HFFc6 (cell line): ENCODE measurements at places on chromosomes 5 and 9.

DNA sequence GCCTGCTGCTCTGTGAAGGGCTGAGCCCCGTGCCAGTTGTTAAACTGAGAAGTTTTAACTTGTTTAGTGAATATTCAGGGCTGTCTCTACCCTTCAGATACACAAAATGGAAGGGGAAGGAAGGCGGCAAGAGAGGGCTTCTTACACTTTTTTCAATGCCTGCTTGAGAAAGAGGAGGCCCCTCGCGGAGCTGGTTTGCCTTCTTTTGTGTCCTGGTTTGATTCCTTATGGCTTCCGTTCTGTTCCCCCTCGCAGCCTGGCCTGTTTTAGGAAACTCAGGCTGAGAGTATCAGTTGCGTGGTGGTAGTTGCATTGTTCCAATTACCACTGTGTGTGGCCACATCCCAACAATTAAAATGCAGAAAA, 1.0 kb downstream of the FAM53C start:
- DNase-seq = no peak

- DNase-seq = no peak
These were observed 127.2 kb downstream of the DOCK8 start for GRCh38 chr9:341634-342421.

DNA sequence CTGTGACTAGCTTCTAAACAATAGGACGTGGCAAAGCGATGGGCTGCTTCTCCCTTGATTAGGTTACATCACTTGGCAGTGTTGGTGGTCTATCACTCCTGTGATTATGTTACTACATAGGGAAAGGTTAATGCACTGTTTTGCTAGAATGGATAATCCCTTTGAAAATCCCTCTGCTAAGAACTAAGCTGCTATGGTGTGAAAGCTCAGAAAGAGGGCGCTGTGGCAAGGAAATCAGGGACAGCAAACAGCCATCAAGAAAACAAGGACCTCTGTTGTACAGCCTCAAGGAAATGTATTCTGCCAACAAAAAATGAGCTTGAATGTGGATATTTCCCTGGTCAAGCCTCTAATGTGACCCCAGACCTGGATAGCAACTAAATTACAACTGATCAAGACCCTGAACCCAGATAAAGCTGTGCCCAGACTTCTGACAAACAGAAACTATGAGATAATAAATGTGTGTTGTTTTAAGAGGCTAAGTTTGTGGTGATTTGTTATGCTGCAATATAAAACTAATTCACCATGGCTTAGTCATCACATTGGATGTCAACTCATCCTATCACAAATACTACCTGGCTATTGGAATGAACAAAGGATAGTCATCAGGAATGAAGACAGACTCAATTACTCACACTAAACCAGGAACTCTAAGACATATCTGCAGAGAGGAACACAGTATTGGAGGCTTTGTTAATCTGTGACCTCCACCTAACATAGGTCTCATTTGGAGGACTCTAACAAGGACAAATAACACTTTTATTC, 1215.9 kb downstream of the EFNA5 start:
- no peak for DNase-seq

GRCh38 chr9:95074632-95075031, 242.9 kb downstream of the FANCC start:
- DNase-seq = no peak

GRCh38 chr9:77839459-77840140, 191.5 kb upstream of the GNA14 start:
- peak; percentile 29 for DNase-seq

DNA sequence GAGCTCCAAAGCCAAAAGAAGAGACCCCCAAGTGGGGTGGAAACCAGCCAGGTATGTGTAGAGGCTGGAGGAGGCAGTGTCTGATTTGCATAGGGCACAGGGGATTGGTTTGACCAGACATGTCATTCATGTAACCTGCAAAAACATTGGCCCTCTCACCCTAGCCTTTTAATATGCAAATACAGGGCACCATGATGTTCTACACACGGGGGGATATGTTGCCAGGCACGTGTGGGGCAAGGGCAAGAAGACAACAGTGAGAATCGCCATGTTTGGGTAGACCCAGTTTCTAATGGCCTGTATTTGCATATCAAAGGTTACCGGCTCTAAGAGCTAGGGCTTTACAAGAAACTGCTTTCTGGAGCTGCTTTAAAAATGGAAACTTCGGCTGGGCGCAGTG, 208.9 kb downstream of the GOLPH3 start:
- DNase-seq = no peak

- DNase-seq = peak; percentile 84
These were observed 225.2 kb downstream of the GAS1 start for GRCh38 chr9:86721843-86722705.
